ENCODE measurements at places on chromosomes 1 and 21. TPM values are rescaled to one million over a fixed set of nuclear protein-coding genes. Genes with fewer than 3 reads are reported as not detected.

Gene SYPL2
- polyA plus RNA-seq: 138 TPM

Gene KMO
- 0.15 TPM for polyA plus RNA-seq

DNA sequence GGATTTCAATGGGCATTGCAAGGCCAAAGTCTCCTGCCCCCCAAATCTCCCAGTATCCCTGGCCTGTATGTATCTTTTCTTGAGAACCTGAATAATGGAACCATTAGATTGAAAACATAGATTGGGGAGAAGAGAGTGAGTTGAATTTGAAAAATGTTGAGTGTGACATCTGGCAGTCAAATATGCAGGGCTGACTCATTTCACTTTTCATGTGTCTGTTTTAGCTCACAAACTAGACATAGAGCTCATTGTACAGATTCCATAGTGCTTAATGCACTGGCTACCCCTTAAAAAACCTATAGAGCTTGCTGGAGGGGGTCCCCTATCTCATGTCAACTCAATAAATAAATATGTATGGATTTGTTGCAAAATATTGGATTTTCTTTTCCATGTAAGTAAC lies 30.8 kb downstream of the DDR2 start:
- DNase-seq: no peak

DNA sequence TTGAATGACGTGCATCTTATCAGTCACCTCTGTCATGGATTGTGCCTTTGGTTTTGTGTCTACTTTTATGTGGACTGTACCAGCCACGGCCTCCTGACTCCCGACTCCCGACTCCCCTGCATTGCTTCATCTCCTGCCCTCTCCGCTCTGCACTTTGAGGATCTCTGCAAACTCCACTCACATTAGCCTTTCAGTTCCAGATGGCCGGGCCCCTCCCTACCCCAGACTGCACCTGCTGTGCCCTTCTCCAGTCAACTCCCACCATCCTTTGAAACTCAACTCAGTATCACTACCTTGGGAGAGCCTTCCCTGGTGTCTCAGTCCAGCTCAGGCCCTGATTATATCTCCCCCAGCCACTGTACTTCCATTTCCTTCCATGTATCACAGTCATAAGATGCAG lies 71.4 kb downstream of the MDM4 start:
- DNase-seq: no peak

DNA sequence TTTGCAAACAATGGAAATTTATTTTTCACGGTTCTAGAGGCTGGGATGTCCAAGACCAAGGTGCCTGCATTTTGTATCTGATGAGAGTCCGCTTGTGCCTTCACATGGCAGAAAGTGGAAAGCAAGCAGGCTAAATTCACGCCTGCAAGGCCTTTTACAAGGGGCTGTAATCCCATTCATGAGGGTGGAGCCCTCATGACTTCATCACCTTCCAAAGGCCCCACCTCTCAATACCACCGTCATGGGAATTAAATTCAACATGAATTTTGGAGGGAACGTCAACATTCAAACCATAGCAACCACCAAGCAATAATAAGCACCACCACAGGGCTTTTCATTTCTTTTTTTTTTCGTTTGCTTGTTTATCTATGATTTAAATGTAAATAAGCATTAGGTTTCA lies 115.3 kb downstream of the C1orf21 start:
- no peak for DNase-seq

DNA sequence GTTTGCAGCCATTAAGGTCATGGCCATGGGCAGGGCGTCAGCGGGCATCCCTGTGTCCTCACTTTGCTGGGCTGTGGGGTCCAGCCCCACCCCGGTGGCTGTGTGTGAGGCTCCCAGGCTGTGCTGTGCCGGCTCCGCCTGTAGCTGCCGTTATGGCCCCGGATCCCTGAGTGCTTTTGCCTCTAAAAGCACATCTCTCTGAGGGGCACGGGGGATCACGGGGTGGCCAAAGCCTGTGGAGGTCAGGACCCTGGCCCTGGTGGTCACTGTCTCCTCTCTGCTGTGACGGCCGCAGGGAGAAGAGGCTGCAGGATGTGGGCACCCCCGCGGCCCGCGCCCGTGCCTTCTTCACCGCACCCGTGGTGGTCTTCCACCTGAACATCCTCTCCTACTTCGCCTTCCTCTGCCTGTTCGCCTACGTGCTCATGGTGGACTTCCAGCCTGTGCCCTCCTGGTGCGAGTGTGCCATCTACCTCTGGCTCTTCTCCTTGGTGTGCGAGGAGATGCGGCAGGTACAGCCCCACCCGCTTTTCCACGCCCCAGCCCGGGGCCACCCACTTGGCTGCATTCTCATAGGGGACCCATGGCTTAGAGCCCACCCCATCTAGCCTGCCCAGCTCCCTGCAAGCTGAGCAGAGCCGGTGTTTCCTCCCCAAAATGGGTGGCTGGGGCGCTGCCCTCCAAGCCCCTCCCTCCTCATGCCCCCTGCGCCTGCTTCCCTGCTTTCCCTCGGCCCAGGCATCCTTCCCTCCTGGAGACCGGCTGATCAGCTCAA lies 48.2 kb downstream of the TRPM2 start:
- no peak for DNase-seq

GRCh38 chr1:109556563-109556962 lies 8.1 kb downstream of the GNAI3 start:
- no peak for DNase-seq

Data from muscle of arm (tissue), 14 donors.